ENCODE measurements at places on chromosomes 3 and 15.
A peak's percentile ranks its signal among the peaks of the same experiment; 100 is the strongest.

- DNase-seq = no peak
Measured at GRCh38 chr3:127789990-127790881, 32.1 kb downstream of the MGLL start.

- peak; percentile 19 for DNase-seq
Measured at GRCh38 chr3:48739955-48740823, 23.2 kb upstream of the IP6K2 start.

- DNase-seq = peak; percentile 80
Measured at GRCh38 chr3:10437272-10437994, 68.0 kb downstream of the ATP2B2 start.

GRCh38 chr15:56920367-56920627 lies 1.9 kb downstream of the TCF12 start:
- no peak for DNase-seq

DNA sequence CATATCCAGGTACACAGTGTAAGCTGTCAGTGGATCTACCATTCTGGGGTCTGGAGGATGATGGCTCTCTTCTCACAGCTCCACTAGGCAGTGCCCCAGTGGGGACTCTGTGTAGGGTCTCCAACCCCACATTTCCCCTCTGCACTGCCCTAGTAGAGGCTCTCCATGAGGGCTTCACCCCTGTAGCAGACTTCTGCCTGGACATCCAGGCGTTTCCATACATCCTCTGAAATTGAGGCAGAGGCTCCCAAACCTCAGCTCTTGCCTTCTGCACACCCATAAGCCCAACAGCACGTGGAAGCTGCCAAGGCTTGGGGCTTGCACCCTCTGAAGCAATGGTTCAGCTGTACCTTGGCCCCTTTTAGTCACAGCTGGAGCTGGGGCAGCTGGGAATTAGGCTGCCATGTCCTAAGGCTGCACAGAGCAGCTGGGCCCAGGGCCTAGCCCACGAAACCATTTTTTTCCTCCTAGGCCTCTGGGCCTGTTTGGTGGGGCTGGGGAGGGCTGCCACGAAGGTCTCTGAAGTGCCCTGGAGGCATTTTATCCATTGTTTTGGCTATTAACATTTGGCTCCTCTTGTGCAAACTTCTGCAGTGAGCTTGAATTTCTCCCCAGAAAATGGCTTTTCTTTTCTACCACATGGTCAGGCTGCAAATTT lies 65.5 kb upstream of the FILIP1L start:
- DNase-seq = no peak

GRCh38 chr3:98962951-98963350 lies 61.5 kb upstream of the DCBLD2 start:
- no peak for DNase-seq

GRCh38 chr3:184552863-184553262 lies 8.7 kb upstream of the EPHB3 start:
- DNase-seq = no peak

- peak; percentile 26 for DNase-seq
Measured at GRCh38 chr3:107235928-107236315, 141.3 kb upstream of the CCDC54 start.

DNA sequence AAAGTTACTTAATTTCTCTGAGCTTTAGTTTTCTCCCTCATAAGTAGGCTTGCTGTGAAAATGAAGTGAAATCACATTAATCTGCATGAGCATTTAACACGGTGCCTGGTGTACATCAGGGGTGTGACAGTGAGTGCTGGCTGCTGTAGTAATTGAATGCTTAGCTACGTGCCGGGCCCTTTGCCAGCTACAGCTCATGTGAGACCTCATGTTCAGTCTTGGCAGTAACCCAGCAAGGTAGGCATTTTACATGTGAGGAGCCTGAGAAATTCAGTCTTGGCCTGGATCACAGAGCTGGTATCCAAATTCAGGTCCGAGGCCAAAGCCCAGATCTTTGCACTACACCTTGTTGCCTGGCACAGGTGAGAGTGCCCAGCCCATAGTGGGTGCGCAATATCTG lies 9.1 kb downstream of the GHRL start:
- DNase-seq = no peak

DNA sequence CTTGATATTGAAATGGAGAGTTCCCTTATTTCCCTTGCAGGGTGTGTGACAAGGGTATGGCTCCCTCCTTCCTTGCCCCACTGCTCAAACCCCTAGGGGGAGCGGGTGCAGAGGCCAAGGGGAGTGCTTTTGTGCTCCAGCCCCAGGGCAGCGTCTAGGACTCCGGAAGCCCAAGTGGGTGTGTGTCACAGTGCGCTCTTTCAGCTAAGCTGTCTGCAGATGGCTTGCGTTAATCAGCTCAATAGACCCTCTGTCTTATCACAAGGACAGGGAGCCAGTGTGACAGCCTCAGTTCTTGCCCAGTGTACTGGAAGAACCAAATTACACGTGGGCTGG lies 523.6 kb upstream of the LMCD1 start:
- no peak for DNase-seq

- DNase-seq = no peak
Measured at GRCh38 chr15:68537097-68537496, 41.7 kb upstream of the CORO2B start.

GRCh38 chr3:175153595-175153994 lies 294.5 kb downstream of the NAALADL2 start:
- DNase-seq = no peak

- DNase-seq = no peak
Measured at GRCh38 chr3:99708207-99708745, 69.9 kb downstream of the COL8A1 start.

DNA sequence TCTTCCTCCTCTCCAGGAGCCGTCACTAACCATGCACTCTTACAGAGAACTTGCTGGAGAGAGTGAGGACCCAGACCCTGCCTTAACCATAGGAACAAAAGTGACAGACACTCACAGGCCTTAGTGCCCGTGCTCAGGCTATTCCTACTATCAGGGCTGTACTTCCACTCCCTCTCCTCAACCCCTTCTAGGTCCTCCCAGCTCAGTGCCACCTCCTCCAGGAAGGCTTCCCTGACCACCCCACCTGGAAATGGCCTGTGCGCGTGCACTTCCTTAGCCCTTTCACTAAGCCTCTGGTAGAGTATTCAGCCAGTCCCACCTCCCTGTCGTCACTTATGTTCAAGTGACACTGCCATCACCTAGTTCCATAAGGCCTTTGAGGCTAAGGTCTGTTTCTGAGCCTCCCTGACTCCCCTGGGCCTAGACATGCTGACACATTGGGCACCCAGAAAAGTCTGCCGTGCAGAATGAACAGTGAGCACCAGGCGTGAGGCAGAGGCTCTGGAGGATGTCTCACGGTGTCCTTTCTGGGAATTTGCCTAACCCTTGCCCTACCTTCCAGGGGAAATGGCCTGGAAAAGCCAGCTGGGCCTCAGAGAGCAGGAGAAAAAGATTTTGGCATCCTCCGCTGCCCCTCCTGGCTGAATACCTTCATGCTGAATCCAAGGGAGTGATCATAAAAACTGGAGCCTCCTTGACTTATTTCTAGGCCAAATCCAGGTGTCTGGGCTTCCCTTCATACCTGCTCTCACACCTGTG lies 108.6 kb upstream of the SMAD3 start:
- no peak for DNase-seq

DNA sequence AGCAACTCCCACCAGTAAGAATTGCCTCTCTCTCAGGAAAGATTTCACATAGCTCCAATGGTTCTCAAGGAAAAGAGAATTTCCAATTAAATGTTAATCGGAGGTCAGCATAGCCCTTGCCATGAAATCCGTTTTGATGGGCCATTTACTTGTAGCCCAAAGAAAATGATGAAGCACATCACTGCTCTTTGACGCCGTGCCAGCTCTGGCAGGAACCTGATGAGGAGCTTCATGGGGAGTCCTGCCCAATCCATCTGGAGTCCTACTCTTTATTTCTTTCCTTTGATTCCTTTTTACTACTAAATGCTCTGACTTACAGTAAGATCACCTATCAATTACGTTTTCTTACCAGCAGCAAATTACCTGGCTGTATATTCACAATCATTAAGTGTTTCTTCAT lies 84.7 kb downstream of the FGF12 start:
- no peak for DNase-seq

GRCh38 chr15:43440721-43441281 lies 52.2 kb downstream of the TP53BP1 start:
- peak; percentile 12 for DNase-seq

DNA sequence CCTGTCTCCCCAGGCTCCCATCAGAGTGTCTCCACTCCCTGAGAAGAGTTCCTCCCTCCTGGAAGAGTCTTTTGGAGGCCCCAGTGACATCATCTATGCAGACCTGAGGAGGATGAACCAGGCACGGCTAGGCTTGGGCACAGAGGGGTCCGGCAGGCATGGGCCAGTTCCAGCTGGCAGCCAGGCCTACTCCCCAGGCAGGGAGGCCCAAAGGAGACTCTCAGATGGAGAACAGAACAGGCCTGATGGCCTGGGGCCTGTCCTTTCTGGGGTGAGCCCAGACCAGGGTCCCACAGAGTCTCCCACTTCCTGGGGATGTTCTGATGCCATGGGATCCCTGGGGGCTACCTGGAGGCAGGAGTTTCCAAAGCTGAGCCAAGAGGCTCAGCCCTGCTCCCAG lies 8.5 kb downstream of the SH2D7 start:
- no peak for DNase-seq

DNA sequence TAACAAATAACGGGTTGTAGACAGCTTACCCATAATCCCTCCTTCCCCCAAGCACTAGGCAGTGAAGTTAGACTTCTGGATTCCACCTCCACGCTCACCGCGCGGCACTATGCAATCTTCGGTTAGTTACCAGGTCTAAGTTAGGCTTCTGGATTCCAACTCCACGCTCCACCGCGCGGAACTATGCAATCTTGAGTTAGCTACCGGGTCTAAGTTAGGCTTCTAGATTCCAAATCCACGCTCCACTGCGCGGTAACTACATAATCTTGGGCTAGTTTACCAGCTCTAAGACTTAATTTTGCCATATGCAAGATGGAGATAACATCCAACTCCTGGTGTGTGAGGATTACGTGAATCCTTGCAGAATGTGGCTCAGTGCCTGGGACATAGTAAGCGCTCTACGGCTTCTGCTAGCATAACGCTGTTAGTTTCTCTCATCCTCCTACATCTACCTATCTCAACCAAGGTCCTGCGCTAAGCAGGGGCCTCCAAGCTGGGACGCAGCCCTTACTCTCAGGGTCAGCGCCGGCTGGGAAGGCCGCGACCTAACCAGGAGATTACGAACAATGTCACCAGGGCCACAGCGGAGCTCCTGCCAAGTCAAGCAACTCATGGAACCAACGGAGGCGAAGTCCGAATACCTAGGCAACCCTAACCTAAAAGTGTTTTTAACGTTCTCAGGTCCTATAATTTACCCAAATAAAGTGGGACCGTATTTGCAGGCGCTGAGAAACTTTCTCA lies 497 bp upstream of the RPLP1 start:
- DNase-seq = no peak

GRCh38 chr15:34726406-34727100 lies 28.2 kb downstream of the GJD2 start:
- no peak for DNase-seq

DNA sequence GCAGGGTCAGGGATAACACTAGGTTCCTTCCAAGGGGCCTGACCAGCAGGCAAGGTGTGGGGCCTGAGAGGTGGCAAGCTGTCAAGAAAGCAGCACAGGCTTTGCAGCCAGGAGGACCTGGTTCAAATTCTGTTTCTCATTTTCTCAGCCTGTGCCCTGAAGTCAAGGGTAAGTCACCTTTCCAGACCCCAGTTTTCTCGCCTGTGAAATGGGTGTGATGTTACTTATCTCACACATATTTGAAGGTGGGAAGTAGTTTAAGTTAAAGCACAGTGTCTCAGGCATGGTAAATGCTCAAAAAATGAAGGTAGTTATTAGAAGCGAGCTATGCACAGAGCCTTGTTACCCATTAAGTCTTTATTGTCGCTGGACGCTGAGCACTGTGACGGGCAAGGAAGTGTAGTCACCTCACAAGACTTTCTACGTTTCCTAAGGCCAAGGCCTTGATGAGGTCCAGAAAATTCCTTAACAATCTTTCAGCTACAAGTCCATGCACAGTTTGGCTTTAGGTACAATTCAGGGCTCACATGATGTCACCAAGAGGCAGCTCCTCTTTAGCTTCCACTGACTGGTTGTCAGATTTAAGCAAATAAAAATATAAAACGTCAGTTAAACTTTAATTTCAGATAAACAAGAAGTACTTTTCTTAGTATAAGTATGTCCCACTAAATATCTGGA lies 522.6 kb upstream of the PROK2 start:
- no peak for DNase-seq

DNA sequence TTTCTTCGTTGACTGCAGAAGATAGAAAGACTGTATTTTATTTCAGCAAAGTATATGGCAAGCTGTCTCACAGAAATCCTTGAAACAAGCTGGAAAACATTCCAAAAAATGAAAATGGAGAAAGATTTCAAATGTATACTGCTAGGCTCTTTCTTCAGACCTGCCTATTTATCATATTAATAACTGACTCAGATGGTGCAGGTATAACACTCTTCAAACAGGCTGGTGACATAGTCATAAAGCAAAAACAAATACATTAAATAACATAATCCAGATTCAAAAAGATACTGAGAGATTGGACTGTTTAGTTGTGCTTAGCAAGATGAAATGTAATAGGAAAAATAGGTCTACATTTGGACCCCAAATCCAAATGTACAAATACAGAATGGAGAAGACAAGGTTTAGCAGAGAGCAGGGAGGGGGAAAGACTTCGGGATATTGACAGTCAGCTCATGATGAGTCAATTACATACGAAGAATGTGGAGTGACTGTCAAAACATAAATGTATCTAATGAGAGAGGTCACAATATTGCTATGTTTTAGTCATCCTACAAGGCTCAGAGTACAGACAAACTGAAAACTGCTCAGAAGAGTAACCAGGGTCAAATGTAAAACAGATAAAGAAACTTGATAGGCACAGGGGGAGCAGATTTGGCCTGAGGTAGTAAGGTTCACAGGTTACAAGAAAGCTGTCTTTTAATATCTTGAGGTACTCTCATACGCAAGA lies 88.7 kb downstream of the DMXL2 start:
- DNase-seq = no peak

DNA sequence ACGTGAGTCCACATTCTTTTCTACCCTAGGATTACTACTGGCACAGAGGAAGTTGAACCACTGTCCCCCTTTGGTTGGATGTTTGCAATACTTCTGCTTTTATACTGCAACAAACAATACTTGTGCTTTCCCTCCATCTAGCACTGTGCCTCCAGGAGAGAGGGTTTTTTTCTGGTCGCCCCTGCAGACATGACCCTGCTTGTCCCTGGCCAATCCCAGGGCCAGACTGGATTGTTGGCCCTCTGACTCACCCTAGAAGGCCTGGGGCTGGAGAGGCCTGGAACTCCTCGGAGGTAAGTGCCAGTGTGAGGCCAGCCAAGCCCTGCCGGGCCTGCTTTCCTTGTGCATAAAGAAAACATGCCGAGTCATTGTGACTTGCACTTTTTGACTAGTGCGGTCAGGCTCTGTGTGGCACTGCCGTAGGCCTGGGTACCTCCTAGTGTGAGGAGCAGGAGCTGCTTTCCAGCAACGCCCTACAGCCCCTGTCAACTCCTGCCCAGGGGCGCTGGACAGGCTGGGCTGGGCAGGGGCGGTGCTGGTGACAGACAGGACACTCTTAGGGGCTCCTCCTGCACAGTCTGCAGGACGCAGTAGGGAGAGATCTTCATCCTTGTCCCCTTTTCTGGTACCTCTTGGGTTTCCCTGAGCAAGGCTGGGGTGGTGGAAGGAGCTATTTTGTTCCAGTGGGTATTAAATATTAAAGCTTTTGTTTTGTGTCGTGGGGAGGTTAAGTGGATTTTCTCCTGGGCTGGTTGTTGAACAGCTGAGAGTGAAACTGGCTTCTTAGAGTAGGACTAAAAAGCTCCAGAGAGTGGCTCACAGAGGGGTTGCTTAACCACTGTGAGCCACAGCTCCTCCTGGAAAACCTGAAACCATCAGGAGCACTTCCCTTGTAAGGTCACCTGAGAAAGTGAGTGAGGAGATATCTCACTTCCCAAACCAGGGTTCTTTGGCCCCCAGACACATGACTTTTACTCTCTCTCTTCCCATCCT lies 14.4 kb upstream of the TKT start:
- DNase-seq = no peak

GRCh38 chr15:60184579-60184978 lies 180.5 kb downstream of the FOXB1 start:
- DNase-seq = no peak
